ENCODE measurements at places on chromosomes 11 and 22.

- DNase-seq = no peak
These were observed 1.9 kb upstream of the SMDT1 start for GRCh38 chr22:42077486-42078125.

GRCh38 chr22:46539169-46539568 is 1.7 kb upstream of the CELSR1 start:
- DNase-seq = no peak

DNA sequence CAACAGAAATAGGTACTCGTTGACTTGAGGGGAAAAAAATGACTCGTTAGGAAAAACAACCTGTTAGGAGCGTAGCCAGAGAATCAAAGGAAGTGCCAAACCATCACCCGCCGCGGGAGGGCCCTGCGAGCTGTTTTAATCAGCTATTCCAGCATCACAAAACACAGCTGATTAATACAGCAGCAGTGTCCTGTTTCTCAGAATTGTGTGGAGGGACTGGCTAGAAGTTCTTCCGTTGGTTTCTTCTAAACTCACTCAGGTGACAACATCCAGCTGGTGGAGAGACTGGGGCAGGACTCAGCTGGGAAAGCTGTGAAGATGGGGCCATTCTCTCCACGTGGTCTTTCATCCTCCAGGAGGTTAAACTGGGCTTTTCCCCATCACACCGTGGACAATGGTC is 28.0 kb downstream of the HSPA8 start:
- DNase-seq = no peak

- no peak for DNase-seq
These were observed 61.3 kb upstream of the YPEL1 start for GRCh38 chr22:21796863-21797262.

DNA sequence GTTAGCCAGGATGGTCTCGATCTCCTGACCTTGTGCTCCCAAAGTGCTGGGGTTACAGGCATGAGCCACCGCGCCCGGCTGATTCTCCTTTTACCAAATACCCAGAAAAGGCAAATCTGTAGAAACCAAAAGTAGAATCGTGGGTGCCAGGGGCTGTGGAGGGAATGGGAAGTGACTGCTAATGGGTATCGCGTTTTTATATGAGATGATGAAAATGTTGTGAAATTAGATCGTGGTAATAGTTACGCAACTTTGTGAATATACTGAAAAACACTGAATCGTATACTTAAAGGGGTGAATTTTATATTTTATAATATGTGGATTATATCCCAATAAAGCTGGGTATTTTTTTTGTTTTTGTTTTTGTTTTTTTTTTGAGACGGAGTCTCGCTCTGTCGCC is 48.2 kb upstream of the CREB3L1 start:
- no peak for DNase-seq

GRCh38 chr22:30301995-30302809 is 12.9 kb upstream of the CASTOR1 start:
- no peak for DNase-seq

- DNase-seq = no peak
These were observed 172.0 kb downstream of the UVRAG start for GRCh38 chr11:75986966-75987365.

- DNase-seq = peak; percentile 19
These were observed at the start of gene OSBP2 for GRCh38 chr22:30694640-30695350. Gene OSBP2 (plus strand): TSS chr22:30694874. CDS start chr22:30694910, 36 bp downstream.

DNA sequence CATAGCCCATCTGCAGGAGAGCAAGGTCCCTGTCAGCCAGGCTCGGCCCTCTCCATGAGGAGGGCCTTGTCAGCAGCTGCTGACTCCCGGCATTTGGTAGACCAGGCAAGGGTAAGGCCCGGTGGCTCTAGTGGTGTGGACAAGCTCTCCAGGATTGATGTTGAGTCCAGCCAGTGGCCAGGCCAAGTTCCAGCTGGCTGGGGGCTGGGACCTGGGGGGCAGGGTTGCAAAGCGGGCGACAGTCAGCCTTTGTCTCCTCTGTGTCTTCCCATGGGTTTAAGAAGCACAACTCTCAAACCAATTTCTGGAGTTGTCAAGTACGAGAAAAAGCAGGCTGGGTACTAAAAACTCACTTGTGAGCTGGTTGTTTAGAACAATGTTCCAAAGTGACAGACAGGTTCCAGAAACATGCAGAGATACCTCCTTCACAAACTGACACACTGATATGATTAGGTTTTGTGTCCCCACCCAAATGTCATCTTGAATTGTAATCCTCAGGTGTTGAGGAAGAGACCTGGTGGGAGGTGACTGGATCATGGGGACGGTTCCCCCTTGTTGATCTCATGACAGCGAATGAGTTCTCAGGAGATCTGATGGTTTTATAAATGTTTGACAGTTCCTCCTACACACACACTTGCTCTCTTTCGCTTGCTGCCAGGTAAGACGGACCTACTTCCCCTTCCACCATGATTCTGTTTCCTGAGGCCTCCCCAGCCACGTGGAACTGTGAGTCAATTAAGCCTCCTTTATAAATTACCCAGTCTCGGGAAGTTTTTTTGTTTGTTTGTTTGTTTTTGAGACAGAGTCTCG is 52.3 kb upstream of the SERPIND1 start:
- no peak for DNase-seq

DNA sequence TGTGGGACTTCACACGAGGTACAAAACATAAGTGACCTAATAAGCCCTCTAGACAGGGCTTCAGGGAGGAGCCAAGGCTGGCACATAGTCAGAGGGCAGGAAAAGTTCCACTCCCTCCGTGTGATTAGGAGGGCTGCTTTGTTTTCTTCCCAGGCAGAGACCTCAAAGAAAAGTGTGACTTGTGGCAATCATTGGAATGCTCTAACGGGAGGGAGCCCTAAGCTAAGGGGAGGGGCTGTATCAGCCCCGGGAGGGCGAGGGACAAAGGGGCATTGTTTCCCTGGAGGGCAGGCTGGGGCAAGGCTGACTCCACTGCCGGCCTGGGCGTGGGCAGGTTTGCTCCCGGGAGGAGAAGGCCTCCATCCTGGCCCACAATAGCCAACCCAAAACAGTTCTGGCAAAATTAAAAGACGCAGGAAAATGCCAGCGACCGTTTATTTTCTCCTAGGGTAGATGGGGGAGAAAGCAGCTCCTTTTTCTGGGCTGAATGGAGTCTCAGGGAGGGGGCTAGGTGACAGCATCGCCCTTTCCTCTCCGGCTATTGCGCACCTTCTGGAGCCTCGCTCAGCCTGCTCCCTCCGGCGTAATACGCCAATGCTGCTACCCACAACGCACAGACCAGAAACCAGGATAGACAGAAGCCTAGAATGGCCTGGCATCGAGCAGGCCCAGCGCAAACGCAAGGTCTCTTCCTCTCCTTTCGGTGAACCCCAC is 60.2 kb downstream of the ENDOD1 start:
- DNase-seq = no peak

GRCh38 chr11:64534391-64534801 is 56.6 kb upstream of the SLC22A12 start:
- DNase-seq = no peak

DNA sequence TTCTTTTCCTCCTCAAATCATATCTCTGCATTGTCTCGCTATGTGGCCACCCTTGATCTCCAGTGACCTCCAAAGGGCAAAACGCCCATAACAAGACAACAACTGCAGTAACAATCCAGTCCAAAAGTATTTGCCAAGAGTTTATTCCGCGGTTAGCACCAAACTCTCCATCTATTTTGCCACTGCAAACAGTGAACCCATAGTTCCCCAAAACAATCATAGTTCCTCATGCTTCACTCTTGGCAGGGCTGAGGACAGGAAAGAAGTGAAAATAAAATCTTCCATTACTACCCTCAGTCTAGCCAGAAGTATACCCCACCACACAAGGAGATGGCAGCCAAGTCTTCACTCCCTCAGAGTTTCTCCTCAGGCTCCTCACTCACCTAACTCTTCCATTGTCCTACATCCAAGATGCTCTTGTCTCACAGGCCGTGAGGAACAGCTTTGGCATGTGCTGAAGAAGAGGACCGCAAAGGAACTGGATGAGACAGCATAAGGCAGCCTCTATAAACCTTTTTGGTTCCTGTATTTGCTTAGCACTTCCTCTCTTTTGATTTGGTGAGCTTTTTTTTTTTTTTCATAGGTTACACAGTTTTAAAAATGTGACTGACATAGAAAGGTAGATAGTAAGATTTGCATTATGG is at the start of gene LPXN:
Gene LPXN, minus strand, starts transcription at position 480 of the 644 bp plus-strand sequence. Its CDS starts 84 bp downstream, at position 396.
- peak; percentile 42 for DNase-seq
